Activated naive CD4-positive, alpha-beta T cell treated with anti-CD3 and anti-CD28 coated beads for 36 hours (primary cell): ENCODE measurements at places on chromosomes 4 and X. TPM values are rescaled to one million over a fixed set of nuclear protein-coding genes. Genes with fewer than 3 reads are reported as not detected.

Gene EDA2R
- 5.8 TPM for total RNA-seq

Gene GSPT2
- total RNA-seq, result 7.2 TPM

Gene ARAP2
- 29.6 TPM for total RNA-seq

Gene CT47A7
- total RNA-seq, result not detected

Gene WDR17
- total RNA-seq, result 1.4 TPM

Gene ZNF275
- 11.5 TPM for total RNA-seq

Gene HERC5
- 39.5 TPM for total RNA-seq

Gene AP1S2
- 17.4 TPM for total RNA-seq

Gene TAF7L
- not detected for total RNA-seq

GRCh38 chrX:5958523-5958922, 270.1 kb downstream of the NLGN4X start:
- DNase-seq, result no peak
- no peaks in the 10 kb centered on the region for H3K27me3 ChIP-seq
- no peak overlapping the region for H3K4me3 ChIP-seq
- no peak overlapping the region for H3K27ac ChIP-seq
- no peaks in the 10 kb centered on the region for H3K36me3 ChIP-seq
- no peaks in the 10 kb centered on the region for H3K4me1 ChIP-seq

- no peaks in the 10 kb centered on the region for H3K4me1 ChIP-seq
- no peak for DNase-seq
- no peaks in the 10 kb centered on the region for H3K27me3 ChIP-seq
- no peaks in the 10 kb centered on the region for H3K36me3 ChIP-seq
- no peak overlapping the region for H3K27ac ChIP-seq
These were observed 801.8 kb downstream of the STIM2 start for GRCh38 chr4:27662426-27662825.

DNA sequence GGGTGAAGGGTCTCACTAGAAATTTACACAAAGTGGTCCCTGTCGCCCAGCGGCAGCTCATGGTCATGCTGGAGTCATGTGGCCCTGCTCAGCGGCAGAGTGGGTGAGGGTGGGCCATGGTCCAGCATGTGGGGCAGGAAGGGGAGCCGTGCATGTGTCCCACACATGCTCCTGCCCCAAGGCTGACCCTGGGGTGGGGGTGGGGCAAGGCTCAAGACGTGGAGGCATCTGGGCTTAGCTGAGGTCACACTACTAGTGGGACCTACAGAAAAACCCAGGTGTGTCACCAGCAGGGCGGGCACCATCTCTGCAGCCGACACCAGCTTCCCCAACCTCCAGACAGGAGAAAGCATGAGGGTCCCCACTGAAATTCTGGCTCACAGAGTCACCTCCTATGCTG, 42.4 kb downstream of the EVC start:
- DNase-seq, result no peak
- H3K4me1 ChIP-seq, result no peaks in the 10 kb centered on the region
- no peaks in the 10 kb centered on the region for H3K27me3 ChIP-seq
- no peak overlapping the region for H3K4me3 ChIP-seq
- no peak overlapping the region for H3K27ac ChIP-seq
- H3K36me3 ChIP-seq, result no peaks in the 10 kb centered on the region

- peaks cover 34% of the 10 kb centered on the region for H3K4me1 ChIP-seq
- H3K27ac ChIP-seq, result peak overlapping the region; percentile 54
- peak overlapping the region; percentile 3 for H3K4me3 ChIP-seq
- DNase-seq, result peak; percentile 40
- H3K27me3 ChIP-seq, result no peaks in the 10 kb centered on the region
These were observed 2.7 kb upstream of the XKRX start for GRCh38 chrX:100931218-100931924.

GRCh38 chr4:11698846-11699590, 270.3 kb upstream of the HS3ST1 start:
- H3K27ac ChIP-seq, result no peak overlapping the region
- DNase-seq, result no peak
- H3K27me3 ChIP-seq, result peaks cover 3% of the 10 kb centered on the region
- H3K36me3 ChIP-seq, result no peaks in the 10 kb centered on the region
- no peaks in the 10 kb centered on the region for H3K4me1 ChIP-seq
- no peak overlapping the region for H3K4me3 ChIP-seq

GRCh38 chr4:7807351-7807921, 132.2 kb downstream of the AFAP1 start:
- H3K27ac ChIP-seq, result no peak overlapping the region
- no peak overlapping the region for H3K4me3 ChIP-seq
- H3K36me3 ChIP-seq, result peaks cover 5% of the 10 kb centered on the region
- no peak for DNase-seq
- H3K27me3 ChIP-seq, result no peaks in the 10 kb centered on the region
- H3K4me1 ChIP-seq, result peaks cover 5% of the 10 kb centered on the region

GRCh38 chrX:87409113-87409841, 108.3 kb upstream of the KLHL4 start:
- H3K4me3 ChIP-seq, result no peak overlapping the region
- no peaks in the 10 kb centered on the region for H3K27me3 ChIP-seq
- H3K27ac ChIP-seq, result no peak overlapping the region
- H3K4me1 ChIP-seq, result no peaks in the 10 kb centered on the region
- H3K36me3 ChIP-seq, result no peaks in the 10 kb centered on the region
- DNase-seq, result no peak

- peaks cover 16% of the 10 kb centered on the region for H3K4me1 ChIP-seq
- H3K36me3 ChIP-seq, result no peaks in the 10 kb centered on the region
- H3K27me3 ChIP-seq, result no peaks in the 10 kb centered on the region
These were observed 123.8 kb upstream of the TEX13D start for GRCh38 chrX:124208660-124209059.

DNA sequence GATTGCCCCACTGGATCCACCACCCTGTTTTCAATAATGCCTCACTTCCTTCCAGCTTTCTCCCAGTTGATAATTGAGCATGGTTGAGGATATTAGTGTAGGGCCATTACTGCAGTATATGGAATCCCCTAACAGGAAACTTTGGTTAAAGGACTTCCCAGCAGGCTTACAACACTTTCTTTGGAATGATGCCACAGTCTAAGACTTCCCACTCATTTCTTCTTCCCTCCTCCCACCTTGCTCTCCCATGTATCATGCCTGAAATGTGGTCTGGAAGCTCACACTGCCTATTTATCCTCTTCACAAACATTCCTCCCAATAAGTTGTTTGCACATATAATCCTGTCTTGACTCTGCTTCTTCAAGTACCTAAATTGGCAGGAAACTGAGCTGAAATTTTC, 863.3 kb downstream of the CENPC start:
- H3K4me1 ChIP-seq, result no peaks in the 10 kb centered on the region
- H3K4me3 ChIP-seq, result no peak overlapping the region
- no peaks in the 10 kb centered on the region for H3K36me3 ChIP-seq
- H3K27ac ChIP-seq, result no peak overlapping the region

DNA sequence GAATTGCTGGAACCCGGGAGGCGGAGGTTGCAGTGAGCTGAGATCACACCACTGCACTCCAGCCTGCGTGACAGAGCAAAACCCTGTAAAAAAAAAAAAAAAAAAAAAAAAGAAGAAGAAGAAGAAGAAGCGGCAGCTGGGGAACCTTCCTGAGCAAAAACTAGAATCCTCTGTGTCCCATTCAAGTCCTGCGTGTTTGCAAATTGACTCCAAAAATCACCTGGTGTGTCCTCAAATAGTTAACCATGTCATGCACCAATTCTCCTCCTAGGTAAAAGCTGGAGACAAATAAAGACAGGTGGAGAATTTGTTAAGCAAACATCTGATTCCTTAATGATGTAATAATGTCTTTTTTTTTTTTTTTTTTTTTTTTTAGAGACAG, 31.9 kb upstream of the ASMTL start:
- H3K4me3 ChIP-seq, result no peak overlapping the region
- H3K27me3 ChIP-seq, result no peaks in the 10 kb centered on the region
- DNase-seq, result no peak

DNA sequence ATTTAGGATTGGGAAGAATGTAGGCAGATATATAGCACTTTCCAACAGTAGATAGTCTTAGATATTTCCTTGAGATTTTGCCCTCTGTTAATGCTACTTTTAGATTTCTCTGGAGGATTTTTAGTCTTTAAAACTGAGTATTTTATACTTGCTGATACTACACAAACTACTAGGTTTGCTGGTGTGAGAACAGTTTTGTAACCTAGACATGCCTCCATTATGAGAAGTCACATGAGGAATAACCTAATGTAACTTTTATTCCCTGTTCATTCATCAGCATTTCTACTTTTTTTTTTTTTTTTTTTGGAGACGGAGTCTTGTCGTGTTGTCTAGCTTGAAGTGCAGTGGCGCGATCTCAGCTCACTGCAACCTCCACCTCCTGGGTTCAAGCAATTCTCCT, 137.2 kb downstream of the RAPGEF2 start:
- H3K4me3 ChIP-seq, result no peak overlapping the region
- H3K27ac ChIP-seq, result no peak overlapping the region
- peaks cover 16% of the 10 kb centered on the region for H3K36me3 ChIP-seq
- no peak for DNase-seq

DNA sequence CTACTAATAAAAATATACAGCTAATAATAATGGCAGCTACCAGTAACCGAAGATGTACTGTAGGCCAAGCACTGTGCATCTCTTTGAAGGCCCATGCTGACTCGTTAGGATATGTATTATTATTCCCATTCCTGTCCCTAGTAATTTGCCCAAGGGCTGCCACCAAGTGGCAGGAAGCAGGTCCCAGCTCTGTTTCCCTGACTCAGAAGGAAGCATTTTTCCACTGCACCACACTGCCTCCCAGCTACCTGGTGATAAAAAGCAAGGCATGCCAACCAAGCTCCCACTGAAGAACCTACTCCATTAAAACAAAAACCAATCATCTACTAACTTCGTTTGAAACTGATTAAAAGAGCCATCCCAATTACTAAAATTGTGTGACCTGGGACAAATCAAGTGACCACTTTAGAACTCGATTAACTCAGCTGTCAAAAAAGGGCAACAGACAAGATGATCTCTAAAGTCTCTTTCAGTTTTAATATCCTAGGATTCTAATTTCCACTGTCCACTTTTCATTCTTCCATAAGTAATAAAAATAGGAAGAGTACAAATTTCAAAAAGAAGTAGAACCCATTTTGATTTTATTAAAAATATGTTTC, 24.3 kb upstream of the PGM2 start:
- H3K27me3 ChIP-seq, result no peaks in the 10 kb centered on the region
- no peak overlapping the region for H3K27ac ChIP-seq
- H3K36me3 ChIP-seq, result no peaks in the 10 kb centered on the region
- no peaks in the 10 kb centered on the region for H3K4me1 ChIP-seq
- peak; percentile 46 for DNase-seq

GRCh38 chr4:137519406-137519805, 12.9 kb downstream of the PCDH18 start:
- no peak overlapping the region for H3K4me3 ChIP-seq
- no peaks in the 10 kb centered on the region for H3K36me3 ChIP-seq
- no peaks in the 10 kb centered on the region for H3K4me1 ChIP-seq
- H3K27ac ChIP-seq, result no peak overlapping the region

- H3K4me1 ChIP-seq, result no peaks in the 10 kb centered on the region
- H3K36me3 ChIP-seq, result no peaks in the 10 kb centered on the region
- H3K27ac ChIP-seq, result no peak overlapping the region
- no peak for DNase-seq
- H3K27me3 ChIP-seq, result peaks cover 48% of the 10 kb centered on the region
These were observed 52.6 kb upstream of the DCTD start for GRCh38 chr4:182969651-182970279.

GRCh38 chrX:468979-469378, 82.3 kb upstream of the PPP2R3B start:
- peaks cover 2% of the 10 kb centered on the region for H3K36me3 ChIP-seq
- H3K27ac ChIP-seq, result no peak overlapping the region
- H3K4me3 ChIP-seq, result no peak overlapping the region
- no peaks in the 10 kb centered on the region for H3K4me1 ChIP-seq

DNA sequence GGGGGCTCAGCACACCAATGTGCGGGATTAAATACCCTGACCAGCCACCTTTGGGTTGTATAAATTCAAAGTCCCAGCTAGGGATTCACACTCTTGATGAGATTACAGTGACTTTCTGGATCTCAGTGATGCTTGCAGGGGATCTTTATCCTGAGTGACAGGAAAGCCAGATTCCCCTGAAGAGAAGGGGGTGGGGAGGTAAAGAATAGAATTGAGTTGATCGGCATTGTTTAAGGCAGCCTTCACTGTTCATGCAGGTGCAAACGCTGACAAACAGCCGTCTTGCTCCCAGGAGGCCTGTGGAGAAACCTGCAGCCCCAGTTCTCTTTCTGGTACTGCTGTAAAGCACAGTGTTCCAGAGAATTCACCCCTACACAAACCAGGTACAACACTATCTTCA, 19.0 kb downstream of the CXXC4 start:
- no peaks in the 10 kb centered on the region for H3K4me1 ChIP-seq
- no peaks in the 10 kb centered on the region for H3K36me3 ChIP-seq
- no peak for DNase-seq
- H3K27ac ChIP-seq, result no peak overlapping the region

DNA sequence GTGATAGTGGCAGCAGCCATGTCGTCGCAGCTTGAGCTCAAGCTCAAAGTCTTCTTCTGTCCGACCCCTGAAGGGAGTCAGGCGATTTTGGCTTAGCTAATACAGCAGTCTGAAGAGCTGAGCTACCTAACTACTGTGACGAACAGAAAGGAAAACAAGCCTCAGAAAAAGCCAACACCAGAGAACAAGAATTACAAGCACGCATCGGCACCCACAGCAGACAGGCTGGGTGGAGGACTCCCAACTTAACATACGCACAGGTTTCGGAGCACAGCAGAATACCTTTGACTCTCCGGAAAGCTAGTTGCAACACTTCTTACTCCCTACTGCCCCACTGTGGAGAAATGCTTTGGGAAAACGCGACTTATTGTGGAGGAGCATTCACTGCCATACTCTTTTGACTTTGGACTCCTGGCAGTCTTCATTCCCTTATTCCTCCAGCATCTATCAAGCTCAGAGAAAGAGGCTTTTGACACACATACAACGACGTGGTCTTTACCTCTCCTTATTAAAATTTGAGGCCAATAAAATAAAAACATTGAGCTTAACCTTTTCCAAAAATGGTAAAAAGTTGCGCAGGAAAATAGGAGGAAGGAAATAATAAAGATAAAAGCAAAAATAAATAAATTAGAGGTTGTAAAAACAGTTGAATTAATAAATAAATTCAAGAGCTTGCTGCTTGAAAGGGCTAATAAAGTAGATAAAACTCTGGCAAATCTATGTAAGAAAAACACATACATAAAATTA, 41.3 kb upstream of the GPC3 start:
- H3K27me3 ChIP-seq, result no peaks in the 10 kb centered on the region
- no peaks in the 10 kb centered on the region for H3K36me3 ChIP-seq
- no peak overlapping the region for H3K27ac ChIP-seq
- H3K4me3 ChIP-seq, result peak overlapping the region; percentile 29

DNA sequence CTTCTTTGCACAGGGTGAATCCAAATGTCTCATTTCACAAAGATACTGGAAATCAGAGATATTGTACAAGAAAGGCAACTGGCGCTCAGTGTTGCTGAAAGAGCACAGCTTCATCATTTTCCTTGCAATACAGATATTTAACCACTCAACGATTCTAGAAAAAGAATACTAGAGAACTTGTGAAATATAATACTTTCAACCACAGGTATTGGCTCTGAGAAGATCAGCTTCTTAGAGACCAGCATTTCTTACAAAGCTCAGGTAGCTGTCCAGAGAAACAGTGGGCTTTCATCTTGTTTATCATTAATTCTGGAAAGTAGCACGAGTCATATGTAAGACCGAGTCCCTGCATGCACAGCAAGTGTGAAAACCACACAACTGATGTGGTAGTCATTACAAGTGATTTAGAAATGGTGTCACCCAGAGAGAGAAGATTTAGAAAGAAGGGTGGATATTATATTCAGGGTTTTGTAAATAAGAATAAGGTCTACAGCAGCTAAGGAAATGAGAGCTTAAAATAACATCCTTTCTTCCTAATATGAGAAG, 7.8 kb upstream of the PPARGC1A start:
- H3K27me3 ChIP-seq, result peaks cover 7% of the 10 kb centered on the region
- H3K4me3 ChIP-seq, result no peak overlapping the region
- no peaks in the 10 kb centered on the region for H3K36me3 ChIP-seq

GRCh38 chr4:184568770-184569169, 80.5 kb downstream of the CASP3 start:
- H3K4me1 ChIP-seq, result peaks cover 3% of the 10 kb centered on the region
- peaks cover under 1% of the 10 kb centered on the region for H3K36me3 ChIP-seq
- no peaks in the 10 kb centered on the region for H3K27me3 ChIP-seq
